ENCODE measurements at places on chromosomes 2 and 18. TPM values are rescaled to one million over a fixed set of nuclear protein-coding genes. Genes with fewer than 3 reads are reported as not detected.

The GLI2 gene
- total RNA-seq = 33.2 TPM

The LYPD6 gene
- total RNA-seq = 2.1 TPM

The RNU2-63P gene
- total RNA-seq = 4.7 TPM

The DLGAP1 gene
- total RNA-seq = 0.05 TPM

The ERFE gene
- total RNA-seq = 1.0 TPM

The ATP6V1C2 gene
- total RNA-seq = not detected

The SOX11 gene
- total RNA-seq = 71.7 TPM

The CRYBA2 gene
- total RNA-seq = not detected

The MYO5B gene
- not detected for total RNA-seq

The ALPG gene
- total RNA-seq = not detected

The FSIP2 gene
- 3.4 TPM for total RNA-seq

The ABCB6 gene
- total RNA-seq = 30.0 TPM

DNA sequence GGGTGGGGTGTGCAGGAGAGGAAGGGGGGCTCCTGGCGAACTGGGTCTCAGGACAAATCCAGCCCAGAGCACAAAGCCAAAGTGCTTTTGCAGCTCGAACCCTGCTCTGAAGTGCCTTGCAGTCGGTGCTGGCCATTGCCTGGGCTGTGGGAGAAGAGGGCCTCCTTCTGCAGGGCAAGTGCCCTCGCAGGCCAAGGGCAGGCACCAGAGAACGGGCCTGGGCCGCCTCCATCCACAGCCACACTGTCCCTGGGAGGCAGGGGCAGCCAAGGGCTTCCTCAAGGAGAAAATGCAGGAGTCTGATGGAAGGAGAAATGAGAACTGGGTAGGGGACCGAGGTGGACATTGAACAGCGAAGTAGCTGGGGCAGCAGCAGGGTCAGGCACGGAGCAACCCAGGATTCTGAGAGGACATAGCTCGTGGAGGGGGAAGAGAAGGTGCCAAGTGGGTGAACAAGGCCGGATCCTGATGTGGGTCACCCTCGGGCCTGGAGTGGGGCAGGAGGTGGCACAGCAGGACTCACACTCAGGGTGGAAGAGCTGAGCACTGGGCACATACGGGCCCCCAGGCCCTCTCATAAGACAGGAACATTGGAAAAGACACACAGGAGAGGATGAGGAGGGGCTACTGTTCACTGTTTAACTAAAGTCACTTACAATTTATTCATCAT is 312.8 kb upstream of the SALL3 start:
- no peak for DNase-seq

DNA sequence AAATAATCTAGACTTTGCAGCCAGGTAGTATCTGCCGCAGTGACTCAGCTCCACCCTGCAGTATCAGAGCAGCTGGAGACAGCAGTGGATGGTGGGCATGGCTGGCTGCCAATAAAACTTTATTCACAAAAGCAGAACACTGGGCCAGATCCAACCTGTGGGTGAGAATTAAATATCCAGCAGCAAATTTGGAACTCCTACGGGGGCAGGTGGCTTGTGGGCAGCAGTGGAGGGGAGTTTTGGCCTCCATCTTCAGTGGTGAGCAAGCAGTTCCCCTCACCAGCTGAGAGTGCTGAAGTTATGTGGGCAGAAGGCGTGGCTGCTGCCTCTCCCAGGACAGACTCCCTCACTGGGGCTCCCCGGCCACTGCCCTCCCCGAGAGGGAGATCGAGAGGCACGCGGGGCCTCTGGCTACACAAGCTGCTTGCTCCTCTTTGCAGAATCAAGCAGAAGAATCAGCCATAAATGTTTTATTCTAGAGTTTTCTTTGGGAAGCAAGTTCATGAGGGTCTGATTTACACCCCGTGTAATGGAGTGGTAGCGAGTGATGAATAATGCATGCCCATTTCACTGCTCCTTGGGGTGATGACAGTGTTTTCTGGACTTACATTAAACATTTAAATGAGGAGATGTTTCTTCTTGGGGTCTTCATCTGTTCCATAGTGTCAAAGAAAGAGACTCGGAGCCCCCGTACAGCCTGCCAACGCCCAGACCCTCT is 204.3 kb downstream of the SEPTIN10 start:
- no peak for DNase-seq

GRCh38 chr18:56709463-56709862 is 58.3 kb downstream of the WDR7 start:
- no peak for DNase-seq

- DNase-seq = no peak
These were observed 8.8 kb downstream of the NOL10 start for GRCh38 chr2:10680957-10681356.

DNA sequence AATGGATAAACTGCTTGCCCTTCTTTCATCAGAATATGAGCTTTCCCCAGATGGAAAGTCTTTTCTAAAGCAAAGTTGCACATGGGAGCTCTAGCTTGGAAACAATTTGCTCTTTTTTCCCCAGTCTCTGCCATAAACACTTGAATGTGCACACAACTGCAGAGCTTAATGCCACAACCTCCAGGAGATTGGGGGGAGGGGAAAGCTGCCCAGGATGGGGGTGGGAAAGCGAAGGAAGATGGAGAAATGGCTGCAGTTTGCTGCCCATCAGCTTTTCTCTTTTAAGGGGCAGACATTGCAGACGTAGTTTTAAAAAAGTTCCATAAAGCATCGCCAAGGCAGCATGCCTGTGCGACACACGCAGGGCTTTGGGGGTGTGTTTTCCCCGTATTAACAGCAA is 1.5 kb downstream of the ACKR3 start:
- no peak for DNase-seq

DNA sequence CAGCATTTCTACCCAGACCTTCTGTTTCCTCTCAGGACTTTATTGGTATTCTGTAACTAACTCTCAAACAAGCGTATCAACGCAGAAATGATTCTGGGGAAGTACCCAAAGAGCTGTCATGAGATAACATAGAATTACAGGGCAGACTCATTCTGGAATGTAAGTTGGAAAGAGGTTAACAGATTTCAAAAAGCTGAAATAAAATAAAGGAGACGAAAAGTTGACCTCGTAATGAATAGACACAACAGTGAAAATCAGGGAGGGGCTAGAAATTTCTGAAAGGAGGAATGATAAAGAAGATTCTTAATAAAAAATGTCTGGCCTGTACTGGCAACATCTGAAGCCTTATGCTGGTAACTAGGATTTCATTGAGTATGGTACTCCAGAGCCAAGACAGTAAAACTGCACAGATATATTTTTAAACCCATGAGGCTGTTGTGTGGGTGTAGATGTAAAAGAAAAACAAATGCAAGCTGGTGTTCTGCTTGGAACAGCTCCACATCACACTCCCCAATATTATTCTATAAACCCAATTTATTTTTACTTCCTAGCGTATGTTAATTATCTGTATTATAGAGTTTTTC is 23.9 kb downstream of the RBMS1 start:
- no peak for DNase-seq

- DNase-seq = no peak
These were observed 274.3 kb downstream of the PRKCE start for GRCh38 chr2:45925636-45926366.

DNA sequence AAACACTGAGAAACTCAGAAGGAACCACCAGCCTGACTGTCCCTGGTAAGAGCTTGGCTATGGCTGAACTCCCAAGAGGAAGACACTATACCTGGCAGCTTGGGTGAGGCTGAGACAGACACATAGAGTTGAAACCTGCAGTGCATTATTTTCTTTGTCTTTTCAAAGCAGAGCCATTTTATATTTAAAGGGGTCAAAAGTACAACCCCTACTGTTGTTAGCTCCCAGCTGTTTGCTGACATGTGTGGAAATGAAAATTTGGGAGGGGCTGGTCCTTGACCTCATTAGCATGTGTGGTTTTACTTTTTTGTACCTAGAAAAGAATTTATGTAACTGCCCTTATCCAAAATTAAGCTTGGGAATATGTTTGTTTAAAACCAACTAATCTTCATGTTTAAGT is 309.0 kb downstream of the RPRM start:
- no peak for DNase-seq

DNA sequence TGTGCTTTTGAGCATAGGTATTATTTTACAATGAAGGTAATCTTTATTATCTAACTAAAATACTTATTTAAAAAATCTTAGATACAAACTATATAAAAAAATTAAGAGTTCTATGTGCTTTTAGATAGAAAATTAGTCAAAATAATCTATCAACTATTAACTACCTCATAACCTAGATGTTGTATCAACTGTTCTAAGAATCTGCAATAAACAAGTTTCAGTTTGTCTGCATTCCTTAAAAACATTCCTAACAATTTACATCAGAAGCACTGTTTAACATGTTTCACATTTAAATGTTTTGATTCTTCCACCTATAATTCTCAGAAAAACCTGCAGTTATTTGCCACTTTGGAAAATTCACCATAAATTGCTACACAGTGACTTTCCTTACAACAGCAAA is 33.3 kb downstream of the NDUFS1 start:
- no peak for DNase-seq

DNA sequence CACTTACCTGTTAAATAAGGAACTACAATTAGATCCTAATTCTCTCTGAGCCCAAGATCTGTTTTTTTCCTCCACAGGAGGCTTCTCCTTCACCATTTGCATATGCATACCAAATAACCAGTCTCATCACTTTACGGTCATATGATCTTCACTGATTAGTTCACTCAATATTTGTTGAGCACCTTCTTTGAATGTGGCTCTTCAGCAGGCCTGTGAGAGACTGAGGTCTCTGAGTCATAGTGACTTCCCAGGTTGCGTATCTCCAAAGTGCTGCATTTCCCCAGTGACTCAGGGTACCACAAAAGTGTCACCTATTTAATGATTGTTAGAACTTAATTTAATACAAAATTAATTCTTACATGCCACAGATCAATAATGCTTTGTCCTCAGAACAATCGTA is 108.8 kb upstream of the TRIB2 start:
- no peak for DNase-seq

DNA sequence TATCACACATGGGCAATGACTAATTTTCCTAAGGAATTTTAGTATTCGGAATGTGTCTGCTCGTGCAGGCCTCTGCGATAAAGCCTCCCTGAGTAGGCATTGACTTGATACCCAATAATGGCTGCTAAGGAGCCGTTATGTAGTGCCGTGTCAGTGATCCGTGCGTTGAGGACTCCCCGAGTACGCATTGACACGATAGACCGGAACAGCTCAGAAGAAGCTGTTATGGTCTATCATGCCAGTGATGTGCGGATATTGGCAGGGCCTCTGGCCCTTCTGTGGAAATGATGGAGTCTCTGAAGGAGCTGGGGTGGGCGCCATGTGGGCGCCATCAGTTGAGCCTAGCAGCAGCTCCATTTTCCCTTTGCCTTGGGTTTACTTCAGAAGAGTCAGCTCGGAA is 29.1 kb downstream of the ZEB2 start:
- no peak for DNase-seq

DNA sequence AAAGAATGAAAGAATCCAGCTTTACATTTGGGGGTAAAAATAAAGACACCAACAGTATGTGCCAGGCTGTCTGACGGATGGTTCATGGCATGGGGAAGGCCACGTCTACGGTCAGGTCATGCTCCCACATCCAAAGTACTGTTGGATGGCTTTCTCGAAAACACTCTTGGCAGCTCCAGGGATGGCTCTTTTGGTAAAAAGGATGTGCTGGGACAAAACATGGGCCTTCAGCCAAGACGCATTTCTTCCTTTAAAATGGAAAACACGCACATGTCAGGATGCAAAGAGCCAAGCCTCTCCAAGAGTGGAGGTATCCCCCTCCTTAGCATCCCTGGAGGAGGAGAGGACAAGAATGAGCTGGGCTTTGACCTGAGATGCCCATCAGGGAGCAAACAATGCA is 376.5 kb upstream of the KLHL29 start:
- DNase-seq = peak; percentile 19

GRCh38 chr2:12856934-12857601 is 140.3 kb downstream of the TRIB2 start:
- no peak for DNase-seq

DNA sequence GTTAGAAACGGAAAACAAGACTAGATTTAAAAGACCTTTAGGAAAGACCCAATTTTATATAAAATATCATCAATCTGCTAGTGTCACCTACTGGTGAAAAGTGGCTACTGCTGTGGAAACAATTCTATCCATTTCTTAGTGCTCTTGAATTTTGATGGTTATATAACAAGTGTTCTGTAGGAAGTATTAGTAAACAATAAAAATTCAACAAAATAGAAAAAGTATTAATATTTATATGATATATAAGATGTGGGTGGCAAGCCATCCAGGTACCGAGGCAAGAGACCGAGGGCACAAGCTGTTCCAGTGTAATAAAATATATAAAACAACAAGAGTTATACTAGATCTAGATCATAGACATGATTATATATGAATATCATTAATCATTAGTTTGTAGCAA is 6.2 kb upstream of the TMEM87B start:
- DNase-seq = peak; percentile 15

GRCh38 chr2:160635488-160635887 is 141.9 kb upstream of the RBMS1 start:
- DNase-seq = no peak

GRCh38 chr2:176582990-176583481 is 313.8 kb downstream of the MTX2 start:
- DNase-seq = no peak

- no peak for DNase-seq
These were observed 53.7 kb downstream of the RIT2 start for GRCh38 chr18:43061816-43062215.

DNA sequence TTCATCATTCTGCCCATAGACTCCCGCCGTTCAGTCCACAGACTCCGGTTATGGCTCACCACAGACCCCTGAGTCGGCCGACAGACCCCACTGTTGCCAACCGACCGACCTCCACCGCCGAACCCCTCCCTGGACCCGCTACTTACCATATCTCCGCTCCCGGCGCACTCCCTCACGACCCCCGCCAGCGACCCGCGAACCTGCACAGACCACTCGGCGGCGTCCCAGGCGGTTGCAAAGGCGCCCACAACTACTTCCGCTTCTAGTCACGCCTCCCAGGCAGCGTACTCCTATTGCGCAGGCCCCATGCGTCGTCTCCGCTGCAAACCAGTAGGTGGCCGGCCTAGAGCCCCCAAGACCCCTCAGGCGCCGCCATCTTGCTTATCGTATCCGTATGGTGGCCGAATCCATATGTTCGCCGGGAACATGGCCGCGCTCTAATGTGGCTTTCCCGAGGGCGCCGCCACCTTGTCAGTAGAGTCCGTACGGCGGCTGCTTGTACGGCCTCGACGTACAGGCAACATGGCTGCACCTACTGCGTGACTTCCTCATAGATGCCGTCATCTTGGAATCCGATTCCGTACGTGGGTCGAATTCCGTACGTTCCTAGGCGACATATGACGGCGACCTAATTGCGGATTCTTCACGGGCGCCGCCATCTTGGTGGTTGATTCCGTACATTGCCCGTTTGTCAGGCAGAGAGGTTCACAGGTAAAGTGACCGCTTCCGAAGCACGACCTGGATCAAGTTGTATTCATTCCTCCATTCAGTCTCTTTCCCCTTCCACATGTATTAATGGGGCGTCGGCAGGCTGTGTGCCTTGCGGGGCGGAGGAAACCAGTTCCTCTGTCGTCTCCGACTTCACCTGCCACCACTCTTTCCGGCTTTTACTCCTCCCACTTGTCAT is at the start of gene CXXC1:
CXXC1 (minus strand) TSS at position 252 of the 907 bp plus-strand sequence; CDS start at position 149, 103 bp downstream.
- peak; percentile 100 for DNase-seq

DNA sequence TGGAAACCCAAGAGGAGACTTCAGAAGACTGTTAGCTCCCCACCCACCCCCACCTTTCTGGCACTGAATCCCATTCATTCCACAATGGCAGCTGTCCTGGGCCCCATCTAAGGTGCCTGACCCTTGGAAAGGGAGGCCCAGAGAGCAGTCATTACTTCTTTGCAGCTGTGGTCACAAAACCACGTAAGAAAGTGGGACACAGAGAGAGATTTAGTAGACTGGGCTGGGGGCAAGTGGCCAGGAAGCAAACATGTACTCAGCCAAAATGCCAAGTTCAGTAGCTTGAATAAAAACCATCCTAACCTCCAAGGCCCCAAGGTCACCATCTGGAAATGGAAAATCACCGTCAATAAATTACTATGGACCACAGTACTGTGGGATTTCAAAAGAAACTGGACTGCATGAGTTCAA is 381.4 kb downstream of the TNS1 start:
- DNase-seq = no peak

Measured in osteocyte (in vitro differentiated cells).